ENCODE measurements at places on chromosomes 1 and 21.
A peak's percentile ranks its signal among the peaks of the same experiment; 100 is the strongest.

GRCh38 chr1:52904927-52905698 lies 16.4 kb downstream of the ECHDC2 start:
- peak; percentile 65 for DNase-seq

- no peak for DNase-seq
These were observed 193.2 kb downstream of the TGFB2 start for GRCh38 chr1:218538341-218538740.

- DNase-seq, result no peak
These were observed 22.9 kb upstream of the CYYR1 start for GRCh38 chr21:26595971-26596370.

DNA sequence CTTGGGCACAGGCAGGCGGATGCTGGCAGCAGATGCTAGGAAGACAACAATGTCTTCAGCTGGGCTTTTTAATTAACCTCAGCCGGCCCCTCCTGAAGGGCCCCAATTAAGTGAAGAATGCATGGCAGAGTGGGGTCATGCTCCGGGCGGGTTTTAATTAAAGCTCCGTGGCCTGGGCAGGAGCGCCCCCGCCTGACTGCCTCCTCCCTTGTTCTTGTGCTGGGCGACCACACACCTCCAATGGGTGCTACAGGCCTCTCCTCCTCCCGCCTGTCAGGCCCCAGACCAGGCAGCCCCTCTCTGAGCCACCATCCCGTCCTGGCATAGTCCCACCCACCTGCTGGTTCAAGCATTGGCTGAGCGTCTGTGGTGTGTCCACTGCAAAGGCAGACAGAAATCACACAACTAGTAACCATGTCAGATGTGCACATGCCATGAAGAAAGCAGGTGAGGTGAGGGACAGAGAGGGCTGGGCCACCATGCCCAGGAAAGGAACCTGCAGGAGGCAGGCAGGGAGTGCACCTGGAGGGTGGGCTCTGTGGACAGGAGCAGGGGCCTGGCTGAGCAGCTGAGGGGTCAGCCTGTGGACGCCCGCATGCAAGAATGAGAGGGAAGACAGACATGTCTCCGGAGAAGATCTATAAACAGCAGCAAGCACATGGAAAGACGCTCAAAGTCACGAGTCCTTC lies 8.5 kb upstream of the ARF1 start:
- no peak for DNase-seq

- DNase-seq, result peak; percentile 72
These were observed 179.0 kb downstream of the ADSS2 start for GRCh38 chr1:244272471-244273261.

DNA sequence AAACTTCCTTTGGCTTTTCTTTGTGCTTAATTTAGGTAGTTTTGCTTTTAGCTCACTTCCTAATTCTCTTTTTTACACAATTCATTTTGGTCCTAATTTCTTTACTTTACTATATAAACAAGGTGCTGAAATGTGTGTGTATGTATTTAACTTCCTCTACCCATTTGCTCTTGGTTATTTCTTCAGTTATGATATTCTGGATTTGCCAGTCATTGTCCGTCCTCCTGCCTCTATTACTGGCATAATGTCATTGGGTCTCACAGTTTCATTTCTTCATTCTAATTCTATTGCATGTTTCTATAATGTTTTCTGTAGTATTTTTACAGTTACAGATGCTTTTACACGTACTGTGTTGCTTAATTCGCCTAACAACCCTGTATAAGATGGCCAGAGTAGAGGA lies 96.2 kb downstream of the ZMYM4 start:
- peak; percentile 29 for DNase-seq

DNA sequence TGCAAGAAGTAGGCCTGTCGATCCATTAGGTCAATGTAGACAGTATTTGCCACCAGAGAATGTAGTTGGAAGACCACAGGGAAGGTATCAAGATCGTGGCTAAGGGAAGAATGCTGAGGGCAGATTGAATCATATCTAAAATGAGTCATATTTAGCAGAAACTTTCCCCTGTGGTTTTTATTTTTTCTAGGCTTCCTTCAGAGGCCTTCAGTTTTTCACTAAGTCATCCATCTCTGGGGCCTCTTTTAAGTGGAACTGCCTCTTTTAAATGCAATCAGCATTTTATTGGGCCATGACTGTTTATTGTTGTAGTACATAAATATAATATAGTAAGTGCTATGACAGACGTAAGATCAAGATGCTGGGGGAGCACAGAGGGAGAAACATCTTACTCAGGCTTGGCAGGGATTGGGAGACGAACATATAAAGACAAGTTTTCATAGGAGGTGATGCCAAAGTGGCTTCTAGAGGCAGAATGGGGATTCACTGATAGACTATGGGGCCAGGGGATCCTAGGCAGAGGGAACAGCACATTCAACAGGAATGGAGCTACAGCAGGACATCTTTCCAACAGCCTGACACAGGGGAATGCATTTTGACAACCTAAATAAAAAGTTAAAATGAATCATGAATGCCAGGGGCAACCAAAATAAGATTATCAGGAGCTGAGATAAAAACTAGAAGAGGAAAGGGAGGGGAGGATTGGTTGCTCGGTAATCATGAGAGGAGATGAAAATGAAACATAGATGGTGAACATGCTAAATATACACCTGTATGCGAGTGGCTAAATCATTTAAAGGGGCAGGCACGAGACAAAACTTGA lies 20.1 kb downstream of the UBE2U start:
- DNase-seq, result peak; percentile 27

DNA sequence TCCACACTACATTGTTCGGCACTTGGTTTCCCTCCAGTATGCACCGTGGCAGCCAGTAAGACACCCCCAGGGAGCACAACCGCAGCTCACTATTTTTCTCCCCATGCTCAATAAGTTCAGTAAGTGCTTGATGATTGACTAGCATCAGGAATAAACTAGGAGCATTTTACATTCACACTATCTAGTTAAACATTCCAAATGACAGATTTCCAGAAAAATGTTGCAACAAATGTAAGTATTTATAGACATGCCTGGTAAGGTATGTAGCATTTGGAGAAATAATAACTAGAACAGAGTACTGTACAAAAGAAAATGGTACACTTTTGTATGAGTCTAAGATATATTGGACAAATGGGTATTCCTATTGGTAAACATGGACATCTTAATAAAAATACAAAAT lies 92.9 kb downstream of the SLC45A1 start:
- no peak for DNase-seq

- DNase-seq, result no peak
These were observed 299.8 kb downstream of the MATN1 start for GRCh38 chr1:30423570-30423969.

- DNase-seq, result no peak
These were observed 39.7 kb downstream of the NEK2 start for GRCh38 chr1:211635597-211636205.

DNA sequence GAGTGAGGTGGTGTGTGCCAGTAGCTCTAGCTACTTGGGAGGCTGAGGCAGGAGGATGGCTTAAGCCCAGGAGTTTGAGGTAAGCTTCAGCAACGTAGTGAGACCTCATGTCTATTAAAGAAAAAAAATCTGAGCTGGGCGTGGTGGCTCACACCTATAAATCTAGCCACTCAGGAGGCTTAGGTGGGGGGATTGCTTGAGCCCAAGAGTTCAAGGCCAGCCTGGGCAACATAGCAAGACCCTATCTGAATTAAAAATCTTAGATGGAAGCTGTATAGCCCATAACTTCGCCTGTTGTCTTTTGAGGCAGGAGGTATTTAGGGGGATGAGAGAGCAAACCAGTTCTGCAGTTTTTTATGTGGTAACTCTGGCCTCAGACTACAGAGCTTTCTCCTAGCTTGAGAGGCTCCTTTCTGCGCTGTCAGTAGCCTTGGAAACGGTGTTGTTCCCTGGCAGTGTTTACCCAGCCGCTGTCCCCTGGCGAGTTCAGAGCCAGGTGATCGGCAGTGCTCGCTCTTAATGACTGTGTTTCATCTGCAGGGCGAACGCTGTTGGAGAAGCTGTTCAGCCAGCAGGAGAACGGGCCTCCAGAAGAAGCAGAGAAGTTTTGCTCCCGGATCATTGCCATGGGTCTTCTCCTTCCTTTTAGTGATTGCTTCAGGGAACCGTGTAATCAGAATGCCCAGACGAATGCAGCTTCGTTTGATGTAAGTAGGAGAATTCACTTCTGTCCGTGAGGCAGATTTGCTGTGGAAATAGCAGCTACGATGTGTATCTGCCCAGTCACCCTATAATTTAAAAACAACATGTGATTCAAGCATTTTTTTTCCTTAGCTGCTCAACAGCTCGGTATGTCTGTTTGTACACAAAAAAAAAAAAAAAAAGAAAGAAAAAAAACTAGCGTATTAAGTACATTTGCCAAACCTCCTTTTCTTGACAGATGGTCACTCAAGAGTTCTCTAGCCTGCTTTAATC lies 31.2 kb downstream of the FMN2 start:
- no peak for DNase-seq

DNA sequence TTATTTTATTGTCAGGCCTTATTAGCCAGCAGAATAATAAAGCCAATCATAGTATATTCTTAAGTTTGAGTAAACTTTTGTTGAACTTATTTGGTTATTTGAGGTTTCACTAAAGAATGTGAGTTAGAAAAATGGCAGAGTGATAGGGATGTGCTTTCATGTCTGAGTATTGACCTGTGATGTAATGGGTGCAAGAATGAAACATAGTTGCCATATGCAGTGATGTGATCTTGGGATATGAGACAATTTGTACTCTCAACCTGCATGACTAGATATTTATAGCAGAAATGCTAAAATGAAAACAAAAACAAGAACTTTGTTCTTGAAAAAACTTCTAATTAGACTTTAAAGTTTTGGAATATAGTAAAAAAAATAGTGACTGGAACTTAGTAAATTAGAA lies 97.9 kb downstream of the DISP1 start:
- no peak for DNase-seq

DNA sequence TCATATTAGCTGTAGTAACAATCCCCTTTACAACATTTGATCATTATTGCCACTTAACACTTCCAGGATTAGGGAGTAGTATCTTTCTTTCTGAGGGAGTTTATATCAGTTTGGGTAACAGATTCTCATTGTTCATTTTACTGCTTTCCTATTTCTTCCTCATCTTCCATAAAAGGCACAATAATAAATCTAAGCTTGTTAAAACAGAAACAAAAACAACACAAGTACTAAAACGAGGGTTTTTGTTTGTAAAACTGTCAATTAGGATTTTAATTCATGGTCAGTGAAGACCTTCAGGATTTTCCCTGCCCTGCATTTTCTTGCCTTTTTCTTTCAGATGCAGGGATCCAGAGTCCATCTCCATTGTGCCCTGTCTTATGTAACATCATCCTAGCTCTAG lies 29.5 kb downstream of the TMED5 start:
- no peak for DNase-seq

DNA sequence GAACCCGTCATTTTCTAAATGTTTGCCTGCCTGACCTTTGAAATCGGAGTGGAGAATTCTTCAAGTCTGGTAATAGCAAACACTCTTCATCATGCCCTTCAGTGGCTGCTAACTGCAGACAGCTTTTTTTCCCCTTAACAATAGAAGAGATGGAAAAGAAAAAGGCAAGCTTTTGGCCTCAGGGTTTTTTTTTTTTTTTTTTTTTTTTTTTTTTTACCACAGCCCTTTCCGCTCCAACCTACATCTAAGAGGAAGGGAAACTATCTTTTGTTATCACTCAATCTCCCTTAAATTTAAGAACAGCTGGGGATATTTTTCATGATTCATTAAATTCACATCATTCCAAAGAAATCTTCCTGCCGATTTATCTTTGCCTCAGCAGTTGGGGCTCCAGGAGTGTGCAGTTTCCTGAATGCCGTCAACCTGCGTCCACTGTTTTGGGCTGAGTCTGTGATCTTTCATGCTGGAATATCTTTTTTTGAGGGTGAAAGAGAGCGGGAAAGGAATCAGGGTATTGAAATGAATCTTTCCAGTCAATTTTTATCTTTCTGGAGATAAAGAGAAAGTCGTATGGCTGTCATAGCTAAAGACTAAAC lies 144.5 kb upstream of the SMYD2 start:
- no peak for DNase-seq

DNA sequence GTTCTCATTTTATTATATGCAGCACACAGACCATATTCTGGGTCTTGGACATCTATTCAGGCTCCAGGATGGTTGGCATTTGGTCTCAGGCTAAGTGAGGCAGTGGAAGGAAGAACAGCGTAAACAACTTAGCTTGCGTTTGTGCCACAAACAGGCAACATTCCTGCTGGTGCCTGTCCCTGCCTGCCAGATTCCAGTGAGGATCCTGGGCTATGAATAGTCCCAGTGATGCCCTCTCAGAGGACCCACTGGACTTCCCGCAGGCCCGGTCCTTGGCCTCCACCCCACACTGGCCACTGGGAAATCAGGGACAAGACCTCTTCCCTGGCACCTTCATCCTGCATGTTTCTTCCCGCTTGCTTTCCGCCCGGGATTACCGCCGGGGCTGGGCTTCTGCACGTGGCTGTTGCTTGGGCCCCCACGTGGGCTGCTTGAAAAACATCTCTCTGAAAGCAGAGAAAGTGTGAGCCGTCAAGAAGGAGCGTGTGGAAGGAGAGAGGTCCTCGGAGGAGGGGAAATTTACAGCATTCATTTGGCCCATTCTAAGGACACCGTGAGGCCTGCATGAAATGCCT lies 145.1 kb upstream of the WNT4 start:
- DNase-seq, result no peak

- DNase-seq, result peak; percentile 37
These were observed 58.4 kb downstream of the ASH1L start for GRCh38 chr1:155504207-155504606.

DNA sequence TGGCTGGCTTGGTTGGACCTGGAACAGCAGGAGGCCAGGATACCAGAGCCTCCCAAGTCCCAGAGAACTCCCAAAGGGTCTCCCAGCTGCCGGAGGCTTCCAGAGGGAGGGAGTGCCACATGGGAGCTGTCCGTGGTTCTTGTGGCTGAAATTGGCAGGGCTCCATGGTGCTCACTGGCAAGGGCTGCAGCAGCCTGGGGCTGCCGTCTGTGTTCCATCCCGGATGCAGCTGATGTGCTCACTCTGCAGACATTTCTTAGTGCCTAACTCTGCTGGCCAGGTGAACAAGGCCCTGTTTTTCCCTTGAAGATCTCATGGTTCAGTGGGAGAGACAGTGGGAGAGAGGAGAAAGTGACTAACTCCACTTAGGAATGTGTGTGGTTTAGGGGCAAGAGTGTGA lies 261.1 kb downstream of the CAMTA1 start:
- DNase-seq, result no peak

DNA sequence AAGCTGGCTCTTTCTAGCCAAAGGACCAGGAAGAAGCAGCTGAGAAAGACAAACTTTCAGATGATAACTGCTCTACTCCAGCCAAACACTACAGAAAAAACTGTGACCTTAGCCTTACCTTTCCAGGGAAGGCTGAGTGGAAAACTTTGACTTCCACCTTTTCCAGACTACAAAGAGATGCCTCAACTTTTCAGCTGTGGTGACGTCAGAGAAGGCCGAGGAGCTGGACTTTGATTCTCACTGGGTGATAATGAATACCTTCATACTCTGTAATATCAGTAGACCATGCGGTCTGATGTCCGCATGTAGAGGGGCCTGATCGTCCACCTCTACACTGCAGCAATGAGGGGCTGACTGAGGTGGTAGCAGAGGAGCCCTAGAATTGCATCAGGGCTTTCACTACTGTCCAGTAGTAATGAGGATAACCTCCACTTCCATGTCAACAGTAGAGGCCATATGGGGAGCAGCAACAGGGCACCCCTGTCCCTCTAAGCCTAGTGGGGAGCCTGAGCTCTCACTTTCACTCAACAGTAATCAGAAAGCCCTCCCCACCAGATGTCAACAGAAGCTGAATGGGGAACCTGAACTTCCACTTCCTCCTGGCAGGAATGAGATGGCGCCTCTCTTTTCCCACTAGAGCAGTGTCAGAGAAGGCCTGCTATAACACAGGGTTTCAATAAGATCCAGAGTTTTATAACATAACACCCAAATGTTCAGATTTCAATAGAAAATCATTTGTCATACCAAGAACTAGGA lies 28.4 kb upstream of the PADI1 start:
- no peak for DNase-seq

GRCh38 chr1:112263042-112263441 lies 133.0 kb upstream of the CTTNBP2NL start:
- no peak for DNase-seq
